Activated CD4-positive, alpha-beta memory T cell treated with anti-CD3 and anti-CD28 coated beads for 36 hours (primary cell): ENCODE measurements at places on chromosomes 6 and 20.

DNA sequence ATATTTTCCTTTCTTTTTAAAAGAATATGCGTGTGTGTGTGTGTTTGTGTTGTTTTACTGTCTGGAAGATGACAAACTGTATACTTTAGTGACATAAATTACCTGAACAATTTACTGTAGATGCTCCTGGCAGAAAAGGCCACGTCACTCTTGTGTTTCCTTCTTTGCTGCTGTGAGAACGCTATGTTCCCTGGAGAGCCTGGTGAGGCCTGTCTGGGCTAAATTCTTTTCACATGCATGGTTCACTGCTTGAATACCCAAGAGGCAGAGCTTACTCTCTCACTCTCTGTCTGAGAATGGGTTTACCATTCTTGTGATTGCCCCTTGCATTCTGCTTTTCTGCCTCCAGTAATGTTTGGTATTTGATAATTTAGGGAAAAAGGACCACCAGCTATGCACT, 64.3 kb downstream of the EDN1 start:
- DNase-seq: no peak

GRCh38 chr6:147486683-147487082, 21.8 kb upstream of the SAMD5 start:
- no peak for DNase-seq

DNA sequence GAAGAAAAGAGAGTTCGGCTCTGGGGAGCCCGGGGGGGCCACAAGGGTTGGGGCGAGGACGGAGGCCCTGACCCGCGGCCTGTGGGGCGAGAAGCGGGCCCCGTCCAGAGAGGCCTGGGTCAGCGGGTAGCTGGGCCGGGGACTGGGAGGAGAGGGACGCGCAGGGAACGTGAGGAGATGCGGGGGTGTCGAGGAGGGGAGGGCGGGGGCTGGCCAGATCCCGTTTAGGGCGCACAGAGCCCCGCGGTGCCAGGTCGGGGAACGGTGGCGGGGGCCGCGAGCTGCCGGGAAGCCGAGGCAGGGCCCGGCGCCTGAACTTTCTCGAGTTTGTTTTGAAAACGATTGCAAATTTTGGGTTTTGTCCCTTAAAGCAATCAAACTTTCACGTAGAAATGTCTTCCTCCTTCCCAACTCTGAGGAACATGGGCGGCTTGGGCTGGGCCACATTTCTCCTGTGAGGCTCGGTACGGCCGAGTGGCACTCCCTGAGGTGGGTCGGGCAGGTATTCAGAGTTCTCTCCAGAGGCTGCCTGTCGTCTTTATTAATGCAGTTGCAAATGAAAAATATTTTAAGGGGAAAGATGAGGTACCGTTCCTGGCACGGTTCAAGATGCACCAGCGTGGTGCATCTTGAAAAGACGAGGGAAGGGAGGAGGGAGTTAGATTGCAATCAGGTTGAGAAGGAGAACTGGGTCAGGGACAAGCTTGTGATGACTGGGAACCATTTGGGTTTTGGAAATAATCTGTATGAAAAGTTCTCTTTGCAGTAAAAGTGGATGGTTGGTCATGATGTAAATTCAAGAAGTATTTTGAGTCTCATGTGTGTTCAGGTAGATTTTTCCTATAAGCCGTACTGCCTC, 972 bp downstream of the RNF8 start:
- peak; percentile 47 for DNase-seq

DNA sequence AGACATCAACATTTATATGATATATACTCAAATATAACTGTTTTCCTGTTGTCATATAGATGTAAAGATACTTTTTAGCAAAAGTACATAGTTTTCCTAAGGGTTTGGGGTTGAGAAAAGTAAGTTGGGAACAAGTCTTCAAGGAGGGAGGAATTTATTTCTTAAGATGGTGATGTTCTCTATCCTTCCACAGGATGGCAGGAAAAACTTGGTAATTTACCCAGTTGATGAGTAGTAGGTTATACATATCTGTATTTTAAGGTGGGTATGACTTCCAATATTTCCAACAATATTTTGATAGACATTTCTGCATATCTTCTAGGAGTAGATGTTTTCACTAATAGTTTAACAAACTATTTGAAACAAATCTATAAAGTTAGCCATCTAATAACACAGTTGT, 254.4 kb downstream of the RIMS1 start:
- DNase-seq: no peak

DNA sequence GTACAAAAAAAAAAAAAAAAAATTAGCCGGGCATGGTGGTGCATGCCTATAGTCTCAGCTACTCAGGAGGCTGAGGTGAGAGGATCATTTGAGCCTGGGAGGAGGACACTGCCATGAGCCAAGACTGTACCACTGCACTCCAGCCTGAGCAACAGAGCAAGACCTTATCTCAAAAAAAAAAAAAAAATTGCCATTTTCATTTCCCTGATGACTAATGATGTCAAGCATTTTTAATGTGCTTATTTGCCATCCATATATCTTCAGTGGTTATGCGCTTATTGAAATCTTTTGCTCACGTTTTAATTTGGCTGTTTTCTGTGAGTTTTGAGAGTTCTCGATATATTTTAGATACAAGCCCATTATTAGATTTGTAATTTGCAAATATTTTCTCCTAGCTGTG, 46.7 kb downstream of the PFDN4 start:
- DNase-seq: no peak

- DNase-seq: no peak
Observed at GRCh38 chr20:6051505-6051904, 2.4 kb downstream of the LRRN4 start.

DNA sequence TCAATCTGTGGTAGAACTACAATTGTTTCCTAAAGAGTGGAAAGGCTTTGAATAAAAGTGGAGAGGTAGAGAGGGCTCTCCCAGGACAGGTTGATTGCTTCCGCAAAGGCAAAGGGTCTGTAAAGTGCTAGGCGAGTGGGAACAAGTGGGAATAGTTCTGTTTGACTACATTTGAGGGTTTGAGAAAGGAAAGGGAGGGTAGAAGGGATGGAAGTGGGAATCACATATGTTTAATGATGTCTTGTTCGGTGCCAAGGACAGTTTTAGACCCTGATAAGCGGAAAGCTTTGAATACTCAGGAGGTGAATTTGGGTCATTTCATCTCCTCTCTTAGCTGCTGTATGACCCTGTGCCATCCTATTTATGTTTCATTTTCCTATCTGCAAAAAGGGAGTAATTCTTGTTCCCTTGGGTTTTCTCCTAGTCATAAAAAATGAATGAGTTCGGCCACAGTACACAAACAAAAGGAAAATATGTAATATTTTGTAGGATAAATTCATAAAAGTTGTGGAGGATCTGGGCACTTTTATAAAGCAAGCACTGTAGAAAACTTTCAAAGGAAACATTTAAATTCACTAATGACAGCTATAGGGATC, 1.7 kb upstream of the PIM1 start:
- DNase-seq: no peak

DNA sequence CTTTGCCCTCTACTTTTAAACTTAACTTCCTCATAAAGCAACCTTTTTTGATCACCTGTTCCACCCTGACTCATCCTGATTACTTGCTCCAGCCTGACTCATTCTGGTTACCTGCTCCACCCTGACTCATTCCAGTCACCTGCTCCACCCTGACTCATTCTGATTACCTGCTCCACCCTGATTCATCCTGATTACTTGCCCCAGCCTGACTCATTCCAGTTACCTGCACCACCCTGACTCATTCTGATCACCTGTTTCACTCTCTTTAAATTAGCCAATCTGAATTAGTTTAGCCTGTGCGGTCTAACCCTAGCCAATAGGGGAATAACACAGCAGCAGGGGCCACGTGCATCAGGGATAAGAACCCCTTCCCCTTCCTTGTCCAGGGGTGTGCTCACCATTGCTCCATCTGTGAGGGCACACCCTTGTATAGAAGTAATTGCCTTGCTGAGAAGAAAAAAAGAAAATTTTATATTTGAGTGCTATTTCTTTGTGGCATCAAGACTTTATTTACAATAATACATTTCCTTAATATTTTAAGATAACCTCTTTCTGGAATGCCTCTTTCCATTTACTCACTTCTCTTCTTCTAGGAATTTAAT, 17.9 kb downstream of the HLA-G start:
- peak; percentile 84 for DNase-seq

DNA sequence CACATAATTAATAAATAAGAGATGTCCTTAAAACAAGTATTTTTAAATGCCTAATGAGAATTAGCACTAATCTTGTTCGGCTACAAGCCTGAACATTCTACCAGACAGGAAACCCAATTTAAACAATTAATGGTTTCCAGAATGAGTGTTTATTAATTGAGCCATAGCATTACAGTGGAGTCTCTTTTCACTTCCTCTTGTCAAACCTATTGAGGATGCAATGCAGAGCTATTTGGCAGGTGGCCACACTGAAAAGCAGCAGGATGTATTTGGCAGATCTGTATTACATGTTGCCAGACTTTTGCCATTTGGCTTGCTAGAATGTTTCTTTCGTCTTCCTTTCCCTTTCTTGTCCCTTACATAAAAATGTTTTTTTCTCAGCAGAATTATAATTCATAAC, 475.2 kb upstream of the MARCKS start:
- DNase-seq: no peak

- DNase-seq: no peak
Observed at GRCh38 chr6:108159981-108160380, 5.8 kb upstream of the NR2E1 start.

- no peak for DNase-seq
Observed at GRCh38 chr6:125598422-125598821, 151.0 kb upstream of the HEY2 start.

GRCh38 chr6:166467436-166468000, 84.8 kb upstream of the MPC1 start:
- no peak for DNase-seq

DNA sequence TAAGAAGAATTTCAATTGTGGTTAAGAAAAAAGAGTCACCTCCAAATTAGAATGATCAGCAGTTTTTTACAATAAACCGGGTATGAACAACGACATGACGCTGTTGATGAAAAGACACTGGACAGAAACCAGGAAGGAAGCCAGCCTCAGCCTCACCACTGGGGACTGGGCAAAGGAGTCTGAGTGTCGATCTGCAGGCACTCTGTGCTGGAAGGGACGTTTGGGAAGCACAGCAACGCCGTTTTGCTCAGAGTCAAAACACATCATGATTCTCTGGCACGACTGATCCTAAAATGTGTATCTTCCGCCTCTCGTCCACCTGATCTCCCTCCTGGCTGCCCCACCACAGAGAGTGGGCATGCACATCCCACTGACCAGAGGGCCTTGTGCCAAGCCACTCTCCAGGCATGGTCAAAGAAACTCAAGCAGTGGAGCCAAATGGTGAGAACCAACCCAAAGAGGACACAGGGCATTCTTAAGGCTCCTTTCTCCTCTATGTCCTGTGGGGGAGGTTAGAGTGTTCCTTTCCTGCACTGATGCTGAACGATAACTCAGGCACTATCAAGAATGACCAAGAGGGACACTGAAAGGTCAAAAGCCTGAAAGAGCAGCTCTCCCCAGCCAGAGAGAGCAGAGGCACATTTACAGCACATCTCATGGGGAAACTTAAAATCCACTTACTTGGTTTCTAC, 68.8 kb downstream of the AGPAT4 start:
- no peak for DNase-seq

DNA sequence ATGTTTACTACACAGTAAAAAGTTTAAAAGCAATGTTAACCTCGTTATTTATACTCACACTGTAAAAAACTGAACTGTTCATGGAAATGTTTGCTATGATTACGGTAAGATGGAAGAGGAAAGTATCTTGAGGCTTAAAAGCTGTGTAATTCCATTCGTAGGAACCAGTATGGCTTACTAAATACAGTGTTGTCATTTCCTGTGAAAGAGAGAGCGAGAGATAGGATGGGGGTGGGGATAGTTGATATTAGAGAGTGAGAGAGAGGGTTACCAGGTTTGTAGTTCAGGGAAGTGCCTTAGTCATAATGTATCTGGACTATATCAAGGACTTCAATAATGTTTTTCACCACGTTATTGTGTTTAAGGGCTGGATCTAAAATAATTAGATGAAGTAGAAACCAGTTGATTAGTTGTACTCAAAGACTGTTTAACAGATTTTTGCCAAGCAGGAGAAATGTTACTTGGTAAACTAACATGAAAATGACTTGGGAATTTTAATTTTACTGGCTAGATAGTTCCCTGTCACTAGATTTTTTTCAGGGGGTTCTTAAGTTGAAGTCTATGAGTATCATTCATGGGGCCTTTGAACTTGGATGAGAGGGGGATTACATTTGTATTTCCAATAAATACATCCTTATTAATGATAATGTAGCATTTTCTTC, 30.4 kb downstream of the AFDN start:
- DNase-seq: no peak

- DNase-seq: peak; percentile 81
Observed at GRCh38 chr20:2101057-2101864, at the start of gene STK35. STK35 (plus strand) TSS chr20:2101827; CDS start chr20:2101882, 55 bp downstream.

- DNase-seq: no peak
Observed at GRCh38 chr6:147418523-147418922, 90.0 kb upstream of the SAMD5 start.

DNA sequence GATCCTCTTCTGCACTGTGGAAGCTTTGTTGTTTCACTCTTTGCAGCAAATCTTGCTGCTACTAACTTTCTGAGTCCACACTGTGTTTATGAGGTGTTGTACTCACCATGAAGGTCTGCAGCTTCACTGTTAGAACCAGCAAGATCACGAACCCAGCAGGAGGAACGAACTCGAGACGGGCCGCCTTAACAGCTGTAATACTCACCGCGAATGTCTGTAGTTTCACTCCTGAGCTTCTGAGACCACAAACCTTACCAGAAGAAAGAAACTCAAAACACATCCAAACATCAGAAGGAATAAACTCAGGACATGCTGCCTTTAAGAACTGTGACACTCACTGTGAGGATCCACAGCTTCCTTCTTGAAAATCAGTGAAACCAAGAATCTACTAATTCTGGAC, 48.1 kb upstream of the MBOAT1 start:
- DNase-seq: no peak

- DNase-seq: peak; percentile 17
Observed at GRCh38 chr20:1388741-1389483, 3.9 kb downstream of the FKBP1A start.

DNA sequence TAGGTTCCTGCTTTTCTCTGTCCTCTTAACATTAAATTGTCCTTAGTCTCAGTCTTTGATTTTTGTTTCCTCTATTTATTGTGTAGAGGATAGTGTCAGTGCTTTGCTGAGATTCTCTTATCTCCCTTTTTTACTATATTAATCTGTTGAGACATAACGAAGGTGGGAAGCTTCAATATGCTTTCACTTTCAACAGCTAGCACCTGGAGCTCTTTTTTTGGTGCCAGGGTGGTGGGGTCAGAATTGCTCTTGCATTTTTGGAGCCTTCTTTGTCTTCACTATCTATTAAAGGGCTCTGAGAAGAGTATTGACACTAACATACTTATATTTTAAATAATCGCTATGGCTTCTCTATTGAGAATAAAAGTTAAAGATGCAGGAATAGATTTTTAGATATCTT, 97.1 kb upstream of the EPHA7 start:
- no peak for DNase-seq

- DNase-seq: no peak
Observed at GRCh38 chr6:138296381-138296780, 78.1 kb upstream of the PBOV1 start.

- no peak for DNase-seq
Observed at GRCh38 chr6:39901670-39902069, 32.6 kb downstream of the MOCS1 start.

GRCh38 chr6:64270083-64270482, 634.5 kb downstream of the PHF3 start:
- no peak for DNase-seq

GRCh38 chr20:63258781-63259180, 4.5 kb upstream of the NKAIN4 start:
- DNase-seq: no peak
